ENCODE measurements at places on chromosomes 16 and 17.

DNA sequence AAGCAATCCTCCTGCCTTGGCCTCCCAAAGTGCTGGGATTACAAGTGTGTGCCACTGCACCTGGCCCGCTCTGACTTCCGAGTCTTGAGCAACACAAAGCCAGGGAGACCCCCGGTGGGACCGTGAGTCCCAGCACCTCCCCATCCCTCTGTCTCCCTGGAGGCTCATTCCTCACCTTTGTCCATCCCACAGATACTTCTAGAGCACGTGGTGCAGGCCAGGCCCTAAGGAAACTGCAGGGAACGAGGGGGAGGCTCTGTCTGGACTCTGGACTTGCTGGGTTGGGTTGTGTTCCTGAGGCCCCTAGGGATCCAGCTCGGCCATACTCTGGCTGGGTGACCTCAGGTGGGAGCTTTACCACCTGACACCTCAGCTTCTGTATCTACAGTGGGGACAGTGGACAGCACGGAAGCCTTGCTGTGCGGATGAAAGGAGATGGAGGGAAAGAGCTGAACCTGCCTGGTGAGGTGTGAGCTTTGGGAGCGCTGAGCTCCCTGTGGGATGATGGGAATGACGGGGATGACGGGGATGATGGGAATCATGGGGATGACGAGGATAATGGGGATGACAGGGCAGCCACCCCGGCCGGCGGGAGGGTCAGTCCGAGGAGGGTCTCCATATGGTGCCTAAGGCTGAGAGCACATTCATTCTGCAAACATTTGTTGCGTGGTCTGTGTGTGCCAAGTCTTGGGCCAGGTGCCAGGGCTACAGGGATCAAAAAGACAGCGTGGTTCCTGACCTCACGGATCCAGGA is 26.6 kb downstream of the C16orf74 start:
- no peak for DNase-seq

DNA sequence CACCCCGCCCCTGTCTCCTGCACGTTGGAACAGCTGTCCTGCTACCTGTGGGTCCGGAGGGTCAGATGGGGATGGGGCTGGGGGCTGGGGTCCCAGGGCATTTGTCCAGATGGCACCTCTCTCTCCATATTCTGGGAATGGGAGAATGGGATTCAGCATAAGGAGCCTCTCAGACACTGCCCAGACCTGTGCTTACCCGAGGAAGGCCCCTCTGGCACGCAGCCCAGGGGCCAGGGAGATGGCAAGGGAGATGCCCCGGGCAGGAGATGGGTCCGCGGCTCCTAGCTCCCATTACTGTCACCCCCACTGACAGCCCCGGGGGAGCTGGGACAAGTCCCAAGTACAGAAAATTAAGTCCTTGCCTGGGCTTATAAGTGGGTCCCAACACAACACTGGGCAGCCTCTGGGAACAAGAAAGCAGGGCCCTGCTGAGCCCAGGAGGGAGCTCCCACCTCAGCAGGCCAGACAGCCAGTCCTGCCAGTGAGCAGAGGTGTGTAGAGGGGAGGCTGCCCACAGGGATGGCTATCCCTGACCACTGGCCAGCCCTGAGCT is 1.8 kb downstream of the VASN start:
- DNase-seq = no peak

- no peak for DNase-seq
These were observed 2.4 kb downstream of the MLKL start for GRCh38 chr16:74698222-74698621.

- no peak for DNase-seq
These were observed 1.8 kb upstream of the RBFOX3 start for GRCh38 chr17:79612468-79613194.

- DNase-seq = no peak
These were observed 42.5 kb downstream of the CREBBP start for GRCh38 chr16:3837851-3838586.

DNA sequence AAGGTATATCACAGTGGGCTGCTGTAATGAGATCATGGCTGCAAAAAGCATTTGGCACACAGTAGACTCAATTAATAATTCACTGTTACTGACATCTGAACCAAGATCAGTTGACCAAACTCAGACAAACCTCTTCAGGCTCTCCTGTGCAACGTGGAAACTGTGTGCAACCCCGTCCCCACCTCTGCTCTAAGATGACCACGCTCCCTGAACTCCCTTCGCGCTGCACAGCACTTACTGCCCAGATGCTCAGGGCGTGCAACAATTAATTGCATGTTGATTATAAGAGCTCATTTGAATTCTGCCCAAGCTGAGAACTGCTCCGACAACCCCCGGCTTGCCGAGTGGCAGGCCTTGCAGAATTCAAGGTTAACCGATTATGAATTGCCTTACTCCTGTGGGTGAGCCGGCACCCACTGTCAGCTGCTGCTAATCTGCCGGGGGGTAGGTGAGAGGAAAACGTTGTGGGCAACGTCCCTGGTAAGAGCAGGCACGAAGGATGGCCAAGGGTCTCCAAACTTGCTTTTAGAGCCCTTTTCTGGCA is 1.3 kb upstream of the GSG1L start:
- no peak for DNase-seq

Measured in AG09309 (cell line).